ENCODE measurements at places on chromosomes 7 and 10.

- DNase-seq, result no peak
Observed at GRCh38 chr7:47047384-47047783, 534.5 kb downstream of the TNS3 start.

GRCh38 chr10:49700997-49701396, 21.5 kb downstream of the C10orf53 start:
- no peak for DNase-seq

- DNase-seq, result no peak
Observed at GRCh38 chr10:130040351-130040750, 70.3 kb downstream of the C10orf143 start.

- no peak for DNase-seq
Observed at GRCh38 chr7:95478272-95479037, 7.3 kb upstream of the ASB4 start.

DNA sequence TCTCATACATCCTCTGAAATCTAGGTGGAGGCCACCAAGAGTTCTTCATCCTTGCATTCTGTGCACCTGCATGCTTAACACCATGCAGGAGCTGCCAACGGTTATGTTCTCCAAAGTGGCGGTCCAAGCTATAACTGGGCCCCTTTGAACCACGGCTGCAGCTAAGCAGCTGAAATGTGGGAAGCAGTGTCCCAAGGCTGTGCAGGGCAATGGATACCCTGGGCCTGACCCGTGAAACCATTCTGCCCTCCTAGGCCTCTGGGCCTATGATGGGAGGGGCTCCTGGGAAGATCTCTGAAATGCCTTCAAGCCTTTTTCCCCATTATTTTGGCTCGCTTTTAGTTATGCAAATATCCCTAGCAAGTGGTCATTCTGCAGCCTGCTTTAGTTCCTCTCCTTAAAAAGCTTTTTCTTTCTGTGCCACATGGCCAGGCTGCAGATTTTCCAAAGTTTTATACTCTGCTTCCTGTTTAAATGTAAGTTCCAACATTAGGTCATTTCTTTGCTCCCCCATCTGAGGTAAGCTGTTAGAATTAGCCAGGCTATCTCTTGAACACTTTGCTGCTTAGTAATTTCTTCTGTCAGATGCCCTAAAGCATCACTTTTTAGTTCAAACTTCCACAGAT, 7.7 kb upstream of the GTPBP4 start:
- DNase-seq, result no peak
